ENCODE measurements at places on chromosomes 13 and 19. TPM values are rescaled to one million over a fixed set of nuclear protein-coding genes. Genes with fewer than 3 reads are reported as not detected.

GRCh38 chr19:44857837-44858236, 11.7 kb downstream of the NECTIN2 start:
- peak overlapping the region; percentile 76 for H3K4me3 ChIP-seq
- DNase-seq = no peak
- H3K36me3 ChIP-seq = peaks cover 33% of the 10 kb centered on the region
- no peaks in the 10 kb centered on the region for H3K27me3 ChIP-seq

GRCh38 chr13:73062468-73062867, 3.7 kb downstream of the KLF5 start:
- no peak for DNase-seq
- H3K36me3 ChIP-seq = peaks cover 58% of the 10 kb centered on the region

DNA sequence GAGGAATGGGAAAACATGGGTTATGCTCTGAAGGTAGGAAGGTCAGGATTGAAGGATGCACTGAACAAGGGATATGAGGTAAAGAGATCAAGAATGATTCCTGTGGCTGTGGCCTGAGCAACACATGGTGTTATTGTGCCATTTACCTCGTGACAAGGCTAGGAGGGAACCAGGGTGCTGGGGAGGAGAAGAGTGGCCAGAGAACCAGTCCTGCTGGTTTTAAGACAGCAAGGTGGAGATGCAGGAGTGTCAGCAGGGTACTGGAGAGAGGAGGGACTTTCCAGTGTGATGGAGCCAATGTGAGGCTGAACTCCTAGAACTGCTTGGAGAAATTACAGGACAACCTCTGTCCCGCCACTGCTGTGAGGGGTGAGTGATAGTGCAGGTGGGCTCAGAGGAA, 282.4 kb downstream of the MYO16 start:
- no peaks in the 10 kb centered on the region for H3K36me3 ChIP-seq
- peak overlapping the region; percentile 56 for H3K27ac ChIP-seq
- DNase-seq = no peak
- H3K4me1 ChIP-seq = peaks cover 19% of the 10 kb centered on the region
- H3K4me3 ChIP-seq = no peak overlapping the region

GRCh38 chr13:37037241-37037640, 22.2 kb downstream of the SUPT20H start:
- H3K27me3 ChIP-seq = no peaks in the 10 kb centered on the region
- H3K27ac ChIP-seq = no peak overlapping the region
- no peaks in the 10 kb centered on the region for H3K4me1 ChIP-seq
- H3K4me3 ChIP-seq = no peak overlapping the region
- H3K36me3 ChIP-seq = peaks cover 39% of the 10 kb centered on the region

DNA sequence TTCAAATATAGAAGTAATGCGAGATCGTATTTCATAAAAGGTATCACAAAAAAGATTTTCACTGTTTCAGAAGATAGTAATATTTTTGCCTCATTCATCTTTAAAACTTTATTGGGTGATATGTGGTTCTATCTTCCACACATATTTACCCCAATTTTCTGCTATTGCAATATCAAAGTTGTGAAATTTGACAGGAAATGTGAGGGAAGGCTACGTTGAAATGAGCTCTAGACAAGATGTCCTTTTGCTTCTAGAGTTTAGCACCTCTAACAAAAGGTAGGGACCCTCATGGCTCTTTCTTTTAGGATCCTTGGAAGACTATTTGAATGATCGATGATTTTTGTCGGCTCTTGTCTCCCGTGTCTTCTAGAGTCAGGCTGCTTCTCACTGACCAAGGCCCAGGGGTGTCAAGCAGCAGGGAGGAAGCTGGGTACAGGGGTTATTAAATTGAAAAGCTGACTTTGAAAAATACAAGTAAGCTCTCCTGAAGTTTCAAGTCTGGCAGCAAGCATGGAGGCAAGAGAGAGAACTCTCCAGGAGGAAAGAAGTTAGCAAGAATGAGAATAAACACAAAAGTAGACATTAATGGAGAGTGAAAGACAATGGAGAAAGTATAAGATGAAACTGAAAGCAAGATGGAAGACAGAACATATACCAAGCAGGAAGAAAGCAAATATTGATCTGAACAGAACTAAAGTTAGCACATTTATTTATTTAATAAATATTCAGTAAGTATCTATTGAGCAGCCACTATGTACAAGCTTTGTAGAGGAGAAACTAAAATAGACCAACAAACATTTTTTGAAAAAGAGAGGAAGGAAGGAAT, 73.4 kb downstream of the RUBCNL start:
- no peak overlapping the region for H3K27ac ChIP-seq
- H3K4me3 ChIP-seq = no peak overlapping the region
- H3K36me3 ChIP-seq = no peaks in the 10 kb centered on the region
- H3K27me3 ChIP-seq = no peaks in the 10 kb centered on the region
- H3K4me1 ChIP-seq = no peaks in the 10 kb centered on the region

DNA sequence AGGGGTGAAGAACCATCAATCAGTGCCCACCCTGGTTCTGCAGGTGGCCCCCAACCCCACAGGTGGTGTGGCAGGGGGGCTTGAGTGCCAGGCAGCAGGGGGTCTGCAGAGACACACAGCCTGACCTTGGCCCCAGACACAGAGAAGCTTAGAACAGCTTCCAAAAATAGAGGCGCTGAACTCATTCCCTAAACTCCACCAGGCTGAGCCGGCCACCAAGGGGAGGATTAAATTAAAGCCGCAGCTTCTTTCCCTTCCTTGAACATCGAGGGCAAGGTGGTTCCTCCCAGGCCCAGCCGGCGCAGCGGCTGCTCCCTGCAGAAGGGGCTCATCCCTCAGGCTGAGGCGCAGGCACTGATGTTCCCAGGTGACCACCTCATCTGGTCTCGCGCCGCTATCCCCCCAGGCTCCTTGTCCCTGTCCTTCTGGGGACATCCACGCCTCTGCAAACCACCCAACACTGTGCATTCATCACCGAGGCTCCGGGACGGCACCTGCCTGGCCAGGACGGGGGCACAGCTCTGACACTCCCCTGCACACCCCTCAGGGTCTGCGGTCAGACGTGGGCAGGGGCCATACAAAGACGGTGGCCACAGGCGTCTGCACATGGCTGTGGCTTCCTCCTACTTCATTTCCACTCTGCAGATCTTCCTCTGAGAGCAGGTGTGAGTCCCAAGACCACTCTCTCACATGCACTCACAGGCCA, 30.9 kb downstream of the LAMP1 start:
- no peak overlapping the region for H3K4me3 ChIP-seq
- no peaks in the 10 kb centered on the region for H3K27me3 ChIP-seq
- no peak for DNase-seq
- peaks cover 8% of the 10 kb centered on the region for H3K36me3 ChIP-seq
- H3K27ac ChIP-seq = no peak overlapping the region
- peaks cover 5% of the 10 kb centered on the region for H3K4me1 ChIP-seq

GRCh38 chr19:45440259-45440638, 16.5 kb upstream of the ERCC1 start:
- H3K4me1 ChIP-seq = peaks cover 18% of the 10 kb centered on the region
- DNase-seq = no peak
- no peaks in the 10 kb centered on the region for H3K36me3 ChIP-seq
- peak overlapping the region; percentile 86 for H3K4me3 ChIP-seq

GRCh38 chr13:106899442-106899841, 331.5 kb upstream of the ARGLU1 start:
- no peaks in the 10 kb centered on the region for H3K36me3 ChIP-seq
- no peaks in the 10 kb centered on the region for H3K4me1 ChIP-seq
- H3K4me3 ChIP-seq = no peak overlapping the region

DNA sequence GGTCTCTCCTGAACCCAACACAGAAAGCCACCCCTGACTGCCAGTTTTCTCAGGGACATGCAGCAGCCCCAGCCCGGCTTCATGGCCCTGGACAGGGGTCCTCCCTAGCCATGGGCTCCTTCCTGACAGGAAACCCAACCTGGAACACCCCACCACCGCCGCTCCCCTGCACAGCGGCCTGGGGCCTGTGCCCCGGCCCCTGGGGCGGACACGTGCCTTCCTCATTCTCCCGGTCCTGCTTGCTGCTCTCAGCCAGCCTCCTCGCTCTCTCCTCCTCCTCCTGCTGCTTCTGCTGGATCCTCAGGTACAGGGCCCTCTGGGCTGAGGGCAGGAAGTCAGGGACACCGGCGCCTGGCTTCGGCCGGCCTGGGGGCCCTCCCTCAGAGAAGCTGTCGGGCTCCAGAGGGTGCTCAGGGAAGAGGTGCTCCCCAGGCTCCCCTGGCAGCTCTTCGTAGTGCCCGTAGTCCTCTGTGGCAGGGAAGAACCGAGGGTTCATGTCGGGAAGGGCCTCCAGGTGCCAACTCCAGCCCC, 20.5 kb upstream of the TMEM160 start:
- H3K4me1 ChIP-seq = no peaks in the 10 kb centered on the region
- peaks cover 11% of the 10 kb centered on the region for H3K36me3 ChIP-seq
- no peaks in the 10 kb centered on the region for H3K27me3 ChIP-seq
- H3K4me3 ChIP-seq = no peak overlapping the region
- no peak overlapping the region for H3K27ac ChIP-seq

DNA sequence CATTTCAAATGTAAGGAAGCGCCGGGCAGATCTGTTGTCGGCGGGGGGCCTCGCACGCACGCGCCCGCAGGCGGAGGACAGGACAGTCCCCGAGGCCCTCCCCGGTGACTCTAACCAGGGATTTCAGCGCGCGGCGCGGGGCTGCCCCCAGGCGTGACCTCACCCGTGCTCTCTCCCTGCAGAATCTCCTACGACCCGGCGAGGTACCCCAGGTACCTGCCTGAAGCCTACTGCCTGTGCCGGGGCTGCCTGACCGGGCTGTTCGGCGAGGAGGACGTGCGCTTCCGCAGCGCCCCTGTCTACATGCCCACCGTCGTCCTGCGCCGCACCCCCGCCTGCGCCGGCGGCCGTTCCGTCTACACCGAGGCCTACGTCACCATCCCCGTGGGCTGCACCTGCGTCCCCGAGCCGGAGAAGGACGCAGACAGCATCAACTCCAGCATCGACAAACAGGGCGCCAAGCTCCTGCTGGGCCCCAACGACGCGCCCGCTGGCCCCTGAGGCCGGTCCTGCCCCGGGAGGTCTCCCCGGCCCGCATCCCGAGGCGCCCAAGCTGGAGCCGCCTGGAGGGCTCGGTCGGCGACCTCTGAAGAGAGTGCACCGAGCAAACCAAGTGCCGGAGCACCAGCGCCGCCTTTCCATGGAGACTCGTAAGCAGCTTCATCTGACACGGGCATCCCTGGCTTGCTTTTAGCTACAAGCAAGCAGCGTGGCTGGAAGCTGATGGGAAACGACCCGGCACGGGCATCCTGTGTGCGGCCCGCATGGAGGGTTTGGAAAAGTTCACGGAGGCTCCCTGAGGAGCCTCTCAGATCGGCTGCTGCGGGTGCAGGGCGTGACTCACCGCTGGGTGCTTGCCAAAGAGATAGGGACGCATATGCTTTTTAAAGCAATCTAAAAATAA, 18.2 kb downstream of the IL17D start:
- H3K4me3 ChIP-seq = peak overlapping the region; percentile 65
- no peak for DNase-seq
- H3K36me3 ChIP-seq = peaks cover 4% of the 10 kb centered on the region
- peaks cover 16% of the 10 kb centered on the region for H3K27me3 ChIP-seq
- H3K27ac ChIP-seq = no peak overlapping the region

GRCh38 chr13:99572131-99572530, 70.9 kb downstream of the TM9SF2 start:
- no peak overlapping the region for H3K27ac ChIP-seq
- peaks cover 5% of the 10 kb centered on the region for H3K4me1 ChIP-seq
- H3K4me3 ChIP-seq = no peak overlapping the region
- H3K36me3 ChIP-seq = peaks cover 4% of the 10 kb centered on the region
- H3K27me3 ChIP-seq = no peaks in the 10 kb centered on the region

- peaks cover 13% of the 10 kb centered on the region for H3K4me1 ChIP-seq
- H3K36me3 ChIP-seq = peaks cover 5% of the 10 kb centered on the region
- H3K4me3 ChIP-seq = no peak overlapping the region
- no peak for DNase-seq
- peak overlapping the region; percentile 53 for H3K27ac ChIP-seq
These were observed 154.7 kb downstream of the KDM4B start for GRCh38 chr19:5123646-5124045.

GRCh38 chr13:20547479-20547908, 19.5 kb upstream of the IFT88 start:
- H3K36me3 ChIP-seq = no peaks in the 10 kb centered on the region
- no peak for DNase-seq
- H3K4me3 ChIP-seq = no peak overlapping the region
- H3K27me3 ChIP-seq = no peaks in the 10 kb centered on the region
- no peak overlapping the region for H3K27ac ChIP-seq

DNA sequence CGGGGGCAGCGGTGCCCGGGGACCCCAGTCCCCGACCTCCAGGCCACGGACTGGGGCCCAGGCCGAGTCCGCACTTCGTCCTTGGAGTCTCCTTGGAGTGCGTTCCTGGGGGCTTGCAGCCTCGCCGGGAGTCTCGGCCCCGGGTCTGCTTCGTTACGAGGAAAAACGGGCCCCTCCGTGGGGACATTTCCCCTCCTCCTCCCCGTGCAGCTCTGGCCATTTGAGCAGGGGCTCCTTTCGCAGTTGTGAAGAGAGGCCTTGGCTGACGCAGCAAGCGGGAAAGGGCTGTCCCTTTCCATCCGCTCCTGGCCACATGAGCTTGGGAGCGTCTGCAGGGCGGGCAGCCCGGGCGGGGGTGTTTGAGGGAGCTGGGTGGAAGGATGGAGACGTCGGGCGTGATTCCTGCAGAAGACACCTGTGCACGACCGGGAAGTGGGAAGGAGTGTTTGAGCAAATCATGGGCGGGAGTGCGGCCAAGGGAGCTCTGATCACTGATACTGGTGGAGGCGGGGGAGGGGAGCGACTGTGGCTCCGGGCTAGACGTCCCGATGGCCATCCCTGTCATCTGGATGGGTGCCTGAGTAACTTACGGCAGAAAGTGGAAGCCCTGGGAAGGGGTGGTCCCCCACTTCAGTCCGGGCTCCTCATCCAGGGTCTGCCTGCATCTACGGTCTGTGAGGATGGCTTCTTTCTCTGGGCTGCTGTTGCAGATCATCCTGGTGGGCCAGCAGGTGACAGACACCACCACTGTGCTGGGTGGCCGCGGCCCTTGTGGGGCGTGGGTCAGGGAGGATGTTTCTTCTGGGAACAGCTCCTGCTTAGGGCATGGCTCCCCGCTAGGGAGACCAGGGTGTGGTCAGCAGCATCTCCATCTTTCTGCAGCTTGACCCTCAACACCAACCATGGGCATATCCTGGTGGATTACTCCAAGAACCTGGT, 736 bp downstream of the GPI start:
- H3K36me3 ChIP-seq = peaks cover 13% of the 10 kb centered on the region
- peak overlapping the region; percentile 76 for H3K27ac ChIP-seq
- no peaks in the 10 kb centered on the region for H3K27me3 ChIP-seq
- DNase-seq = no peak
- peaks cover 21% of the 10 kb centered on the region for H3K4me1 ChIP-seq

Gene IGFL3
- total RNA-seq = not detected

Gene BRCA2
- total RNA-seq = 4.3 TPM

Gene KLK7
- total RNA-seq = 0.36 TPM

Gene PTGER1
- total RNA-seq = 0.56 TPM

Gene RAB3A
- total RNA-seq = 6.7 TPM

Gene ARRDC5
- total RNA-seq = not detected

Gene CGB3
- 6.1 TPM for total RNA-seq

Gene PSG6
- not detected for total RNA-seq
